ENCODE measurements at places on chromosomes 4 and X.

GRCh38 chrX:36787752-36788151 is 220.4 kb upstream of the FAM47C start:
- no peak for DNase-seq

GRCh38 chr4:185589067-185589836 is 53.9 kb upstream of the PDLIM3 start:
- no peak for DNase-seq

DNA sequence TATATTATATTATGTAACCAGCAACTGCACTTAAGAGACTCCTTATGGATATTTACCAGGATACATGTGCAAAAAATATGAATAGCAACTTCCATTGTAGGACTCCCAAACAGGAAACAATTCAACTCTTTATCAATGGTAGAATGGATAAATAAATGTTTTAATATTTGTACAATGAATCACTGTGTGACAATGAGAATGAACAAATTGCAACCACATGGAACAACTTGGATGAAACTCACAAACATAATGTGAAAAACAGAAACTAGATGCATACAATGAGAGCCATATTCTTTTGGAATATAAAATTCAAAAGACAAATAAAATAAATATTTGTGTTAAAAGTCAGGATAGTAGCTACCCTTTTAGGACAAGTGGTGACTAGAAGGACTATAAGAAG is 1015.7 kb downstream of the TECRL start:
- no peak for DNase-seq

- no peak for DNase-seq
Measured at GRCh38 chr4:35965300-35965699, 279.0 kb downstream of the ARAP2 start.

DNA sequence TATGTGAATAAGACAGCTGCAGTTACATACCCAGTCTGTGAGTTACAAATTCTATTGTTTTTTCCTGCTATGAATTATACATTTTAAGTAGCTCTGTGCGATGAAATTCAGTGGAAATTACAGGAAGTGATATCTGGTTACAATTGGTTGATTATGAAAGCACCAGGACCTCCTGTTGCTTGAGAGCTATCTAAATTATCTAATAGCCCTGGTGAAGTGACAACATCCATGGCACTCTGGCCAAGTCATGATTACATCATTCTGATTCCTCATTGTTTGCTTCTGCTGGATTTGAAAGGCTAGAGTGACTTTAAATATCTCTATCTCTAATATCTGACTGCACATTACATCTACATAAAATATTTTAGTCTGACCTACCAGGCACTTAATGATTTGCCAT is 515.0 kb downstream of the CFAP47 start:
- DNase-seq = no peak

DNA sequence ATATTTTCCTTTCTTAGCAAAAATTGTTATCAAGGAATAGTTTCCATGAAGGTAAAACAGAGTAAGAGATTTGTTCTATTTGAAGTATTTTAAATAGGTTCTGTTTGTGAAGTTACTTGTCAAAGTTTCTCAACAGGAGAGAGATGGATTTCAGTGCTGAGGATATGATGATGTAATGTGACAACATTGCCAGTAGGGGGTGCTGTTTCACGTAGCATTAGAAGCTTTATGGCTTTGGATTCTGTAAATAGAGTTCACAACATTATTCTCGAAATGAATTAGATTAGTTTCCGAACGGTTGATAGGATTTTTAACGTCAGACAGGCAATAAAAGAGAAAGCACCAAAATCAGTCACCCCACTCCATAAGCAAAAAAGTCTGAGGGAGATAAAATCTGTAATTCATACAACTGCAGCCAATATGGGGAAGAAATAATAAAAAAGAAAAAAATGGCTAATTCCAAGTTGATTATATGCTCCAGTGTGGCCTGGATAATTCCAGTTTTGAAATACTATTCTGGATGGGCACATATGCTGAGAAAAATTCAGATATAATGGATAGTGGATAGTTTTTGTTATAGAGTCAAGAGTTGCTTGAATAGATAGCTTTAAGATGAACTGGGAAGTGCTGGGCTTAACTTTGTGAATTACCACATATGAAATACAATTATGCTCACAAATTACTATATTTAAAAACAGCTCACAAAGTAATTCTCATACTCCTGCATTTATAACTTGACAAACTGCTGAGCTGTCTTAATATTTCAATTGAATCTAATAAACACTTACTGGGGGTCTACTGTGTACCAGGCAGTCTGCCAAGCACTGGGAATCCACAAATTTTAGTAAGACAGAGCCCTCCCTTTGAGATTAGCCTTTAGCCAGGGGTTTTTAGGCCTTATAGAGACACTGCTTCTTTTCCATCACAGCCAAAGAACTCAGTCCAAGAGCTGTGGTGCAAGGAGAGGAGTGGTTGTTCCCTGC is 109.1 kb downstream of the GPAT3 start:
- DNase-seq = no peak

DNA sequence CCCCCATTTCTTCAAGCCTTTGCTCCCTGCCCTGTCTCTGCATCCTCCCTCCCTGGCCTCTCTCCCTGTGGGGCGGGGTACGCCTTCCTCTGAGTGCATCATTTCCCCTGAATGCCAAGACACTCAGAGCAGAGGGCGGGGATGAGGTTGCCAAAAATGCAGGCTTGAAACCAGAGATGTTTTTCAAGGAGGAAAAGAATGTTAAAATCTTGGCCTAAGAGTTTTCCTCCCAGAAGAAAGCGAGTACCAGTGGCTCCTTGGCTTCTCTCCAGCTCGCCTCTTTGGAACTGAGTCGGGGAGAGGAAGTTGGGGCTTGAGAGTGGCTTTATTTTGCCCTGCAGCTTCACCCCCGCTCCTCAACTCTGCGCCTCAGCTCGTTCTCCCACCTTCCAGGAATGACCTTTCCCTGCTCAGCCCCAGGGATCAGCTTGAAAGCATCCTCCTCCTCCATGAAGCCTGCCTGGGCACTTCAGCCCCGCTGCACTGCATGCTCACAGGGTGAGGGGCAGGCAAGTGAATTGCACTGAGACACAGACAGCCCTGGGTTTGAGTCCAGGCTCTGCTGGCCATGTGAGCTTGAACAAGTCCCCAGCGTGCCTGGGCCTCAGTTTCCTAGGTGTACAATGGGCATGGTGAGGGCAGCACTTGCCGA is 57.5 kb upstream of the SORCS2 start:
- DNase-seq = no peak

DNA sequence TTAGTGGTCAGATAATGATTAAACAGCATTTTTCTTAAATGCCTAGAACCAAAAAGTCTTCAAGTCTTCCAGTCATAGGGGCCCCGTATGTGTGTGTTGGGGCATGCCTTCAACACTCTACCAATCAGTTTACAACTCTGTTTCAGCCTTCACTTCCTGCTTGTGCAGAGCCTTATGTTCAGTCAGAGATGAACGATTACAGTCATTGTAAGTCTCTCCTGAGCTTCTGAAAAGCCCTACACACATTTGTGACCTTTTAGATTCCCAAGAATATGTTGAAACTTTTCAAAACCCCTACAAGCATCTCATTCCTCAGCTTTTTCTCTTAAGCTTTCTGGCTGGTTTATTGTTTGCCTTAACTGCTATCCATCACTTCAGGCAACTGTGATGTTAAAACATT is 591.2 kb downstream of the ZNF674 start:
- no peak for DNase-seq

GRCh38 chrX:39580043-39580442 is 517.7 kb downstream of the BCOR start:
- DNase-seq = no peak
